Stimulated activated naive CD4-positive, alpha-beta T cell (primary cell): ENCODE measurements at places on chromosomes 2 and 18.

- DNase-seq, result no peak
These were observed 406.2 kb downstream of the NUP35 start for GRCh38 chr2:183530333-183530901.

- DNase-seq, result no peak
These were observed 43.4 kb downstream of the GAREM1 start for GRCh38 chr18:32427084-32427900.

DNA sequence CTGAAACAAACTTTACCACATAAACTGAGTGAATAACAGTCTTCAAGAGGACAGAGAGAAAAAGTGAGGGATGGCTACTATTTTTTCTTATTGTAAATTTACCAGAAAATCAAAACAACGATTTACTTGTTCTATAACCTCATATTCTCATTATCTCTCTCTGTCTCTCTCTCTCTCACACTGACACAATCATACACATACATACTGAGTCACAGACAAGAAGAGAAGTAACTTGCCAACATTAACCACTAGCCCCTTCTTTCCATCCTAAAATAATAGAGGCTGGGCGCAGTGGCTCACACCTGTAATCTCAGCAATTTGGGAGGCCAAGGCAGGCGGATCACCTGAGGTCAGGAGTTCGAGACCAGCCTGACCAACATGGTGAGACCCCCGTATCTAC is 18.2 kb downstream of the SATB2 start:
- no peak for DNase-seq

GRCh38 chr2:138476940-138477339 is 24.6 kb upstream of the SPOPL start:
- DNase-seq, result no peak

DNA sequence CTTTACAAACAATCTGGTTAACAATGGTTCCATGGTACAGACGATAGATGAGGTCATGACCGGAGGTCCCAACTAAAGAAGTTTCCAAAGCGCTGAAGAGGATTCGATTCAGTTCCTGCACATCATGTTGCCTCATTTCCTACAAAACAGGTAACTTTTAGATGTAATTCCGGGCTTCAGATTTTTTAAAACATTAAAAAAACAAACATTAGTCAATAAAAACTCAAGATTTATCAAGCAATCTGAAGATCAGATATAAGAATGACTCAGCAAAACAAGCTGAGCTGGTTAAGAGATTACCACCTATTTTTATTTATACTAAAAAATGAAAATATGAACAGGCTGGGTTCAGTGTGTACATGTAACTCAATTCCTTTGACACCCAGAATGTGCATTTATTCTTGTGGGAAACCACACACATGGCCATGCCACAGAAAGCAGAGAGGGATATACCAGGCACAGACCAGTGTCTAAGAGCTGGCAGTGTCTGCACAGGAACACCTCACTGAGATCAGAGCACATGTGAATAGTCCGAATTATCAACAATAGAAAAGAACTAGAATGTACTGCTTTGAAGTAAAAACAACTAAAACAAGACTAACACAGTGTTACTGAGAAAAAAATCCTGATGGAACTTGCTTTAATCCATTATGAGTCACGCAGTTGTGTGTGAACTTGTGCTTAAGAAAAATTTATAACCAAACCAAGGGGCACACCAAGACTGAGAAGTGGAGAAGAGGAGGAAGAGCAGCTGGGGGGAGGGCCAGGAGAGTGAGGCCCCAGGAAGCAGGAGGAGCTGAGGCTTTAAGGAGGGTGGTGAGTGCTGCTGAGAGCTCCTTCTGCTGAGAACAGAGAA is 9.5 kb downstream of the USP40 start:
- no peak for DNase-seq

GRCh38 chr2:52861596-52861995 is 906.0 kb upstream of the CHAC2 start:
- DNase-seq, result no peak

DNA sequence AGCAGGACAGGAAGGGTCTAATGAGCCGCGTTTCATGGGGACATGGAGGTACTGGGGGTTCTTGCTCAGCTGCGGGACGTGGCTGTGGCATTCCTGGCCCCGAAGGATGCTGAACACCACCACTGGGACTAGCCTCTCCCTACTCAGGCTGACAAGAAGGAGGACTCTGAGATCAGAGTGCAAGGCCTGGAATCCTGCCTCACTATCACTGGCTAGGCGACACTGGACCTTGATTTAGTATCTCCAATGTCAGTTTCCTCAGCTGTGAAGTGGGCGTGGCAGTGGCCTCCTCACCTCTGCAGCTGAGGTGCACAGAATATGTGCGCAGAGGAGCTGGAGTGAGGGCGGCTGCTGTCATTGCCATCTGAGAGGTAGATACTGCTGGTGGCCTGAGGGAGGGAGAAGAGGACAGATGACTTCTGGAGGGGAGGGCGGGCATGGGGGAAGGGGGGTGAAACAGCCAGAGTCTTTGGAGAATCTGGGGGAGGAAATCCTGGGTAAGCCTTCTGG is 157.8 kb upstream of the CAPN13 start:
- no peak for DNase-seq

- no peak for DNase-seq
These were observed 310.2 kb upstream of the LRATD1 start for GRCh38 chr2:14322306-14322705.

- no peak for DNase-seq
These were observed 124.1 kb upstream of the SLC38A11 start for GRCh38 chr2:165079432-165079831.

DNA sequence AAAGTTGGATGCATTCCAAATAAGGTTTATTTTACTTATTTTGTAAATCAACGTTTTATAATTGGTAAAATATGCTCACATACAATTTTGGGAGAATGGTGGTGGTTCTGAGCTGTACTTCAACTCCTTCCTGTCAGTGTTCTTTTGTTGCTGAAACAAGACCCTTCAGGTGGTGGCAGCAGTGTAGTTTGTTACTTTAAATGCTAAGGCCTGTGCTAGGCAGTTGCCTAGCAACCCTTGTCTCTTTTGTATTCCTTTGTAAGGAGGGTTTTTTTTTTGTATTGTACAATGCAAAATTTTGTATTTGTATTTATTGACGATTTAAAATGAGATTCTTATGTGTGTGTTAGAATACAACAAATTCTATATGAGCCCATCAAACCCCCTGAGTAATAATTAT is 166.0 kb upstream of the FAM98A start:
- DNase-seq, result no peak

GRCh38 chr2:152566728-152567069 is 150.6 kb downstream of the PRPF40A start:
- DNase-seq, result no peak

- DNase-seq, result no peak
These were observed 14.8 kb upstream of the GLI2 start for GRCh38 chr2:120720746-120721375.

DNA sequence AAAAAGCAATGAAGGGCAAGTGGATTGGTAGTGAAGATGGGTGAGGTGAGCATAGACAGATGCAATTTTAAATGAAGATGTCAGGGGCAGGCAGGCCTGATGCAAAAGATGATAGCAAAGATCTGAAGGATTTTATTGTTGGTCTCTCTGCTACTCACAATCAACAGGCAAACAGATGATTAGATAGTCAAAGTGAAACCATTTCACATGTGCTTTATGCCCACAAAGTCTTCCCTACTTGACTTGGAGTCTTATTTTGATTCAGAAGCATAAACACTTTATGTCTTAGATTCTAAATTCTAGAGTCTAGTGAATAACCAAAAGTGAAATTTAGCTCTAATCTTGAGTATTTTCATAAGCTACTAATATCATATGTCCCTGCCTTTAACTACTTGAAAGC is 153.8 kb upstream of the HNRNPA3 start:
- DNase-seq, result no peak

- DNase-seq, result no peak
These were observed 18.6 kb upstream of the ZC3H15 start for GRCh38 chr2:186467421-186467820.

DNA sequence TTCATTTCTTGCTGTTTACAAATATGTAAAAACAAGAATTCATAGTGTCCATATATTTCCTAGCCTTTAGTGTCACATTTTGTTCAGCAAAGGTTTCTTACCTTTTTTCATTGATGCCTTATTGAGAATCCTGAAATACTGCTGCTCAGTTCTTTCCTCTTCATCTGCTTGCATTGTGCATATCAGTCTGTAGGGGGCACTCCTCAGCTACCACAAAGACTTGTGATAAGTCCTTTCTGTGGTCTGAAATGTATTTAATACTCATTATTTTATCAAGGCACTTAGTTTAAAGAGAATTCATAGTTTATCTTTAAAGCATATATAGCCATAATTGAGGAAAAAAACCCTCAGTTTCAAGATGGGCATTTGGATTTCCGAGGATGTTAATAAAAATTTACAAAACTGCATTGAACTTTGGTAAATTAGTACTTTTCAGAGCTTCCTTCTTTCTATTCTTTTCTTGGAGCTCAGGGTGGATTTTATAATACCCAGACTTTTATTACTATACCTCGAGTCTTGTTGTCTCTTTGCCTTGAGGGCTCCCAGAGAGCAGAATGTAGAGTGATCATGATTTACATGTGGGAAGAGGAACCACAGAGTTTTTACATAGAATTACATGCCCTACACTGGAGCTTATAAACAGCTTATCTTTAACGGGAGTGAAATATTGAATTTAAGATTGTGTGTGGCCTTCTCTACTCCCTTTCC is 570.1 kb downstream of the PLCL1 start:
- DNase-seq, result no peak

DNA sequence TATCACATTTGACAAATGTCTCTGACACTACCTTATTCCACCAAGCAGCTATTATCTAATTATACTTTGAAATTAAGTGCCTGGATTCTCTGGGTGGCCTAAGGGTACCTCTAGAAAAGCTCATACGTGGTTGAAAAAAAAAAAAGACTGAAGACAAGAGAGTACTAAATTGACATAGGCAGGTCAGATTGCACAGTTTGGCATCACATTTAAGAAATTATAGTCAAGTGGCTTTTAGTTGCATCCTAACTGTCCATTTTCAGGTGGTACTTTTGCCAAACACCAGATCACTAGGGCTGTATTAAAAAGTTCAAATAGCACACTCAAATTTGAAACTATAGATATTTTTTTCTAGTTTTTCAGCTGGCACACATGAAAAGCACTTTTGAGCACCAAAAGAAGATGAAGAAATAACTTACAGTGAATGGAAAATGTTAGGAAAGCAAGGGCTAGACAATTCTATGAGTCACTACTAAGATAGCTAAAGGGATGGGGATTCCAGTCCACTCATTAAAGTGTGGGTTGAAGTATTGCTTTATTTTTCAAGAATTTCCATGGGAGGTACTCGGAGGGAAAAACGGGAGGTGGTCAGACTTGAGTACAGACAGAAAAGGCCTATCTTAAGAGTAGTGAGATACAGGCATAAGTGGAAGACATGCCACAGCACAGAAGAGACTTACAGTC is 106.5 kb upstream of the COL5A2 start:
- no peak for DNase-seq

GRCh38 chr2:236503100-236503499 is 66.5 kb upstream of the ACKR3 start:
- no peak for DNase-seq

GRCh38 chr18:9153256-9153655 is 16.7 kb downstream of the ANKRD12 start:
- no peak for DNase-seq

GRCh38 chr2:241734208-241734466 is 293 bp upstream of the D2HGDH start:
- no peak for DNase-seq

GRCh38 chr2:143259368-143259958 is 130.2 kb downstream of the ARHGAP15 start:
- peak; percentile 48 for DNase-seq

DNA sequence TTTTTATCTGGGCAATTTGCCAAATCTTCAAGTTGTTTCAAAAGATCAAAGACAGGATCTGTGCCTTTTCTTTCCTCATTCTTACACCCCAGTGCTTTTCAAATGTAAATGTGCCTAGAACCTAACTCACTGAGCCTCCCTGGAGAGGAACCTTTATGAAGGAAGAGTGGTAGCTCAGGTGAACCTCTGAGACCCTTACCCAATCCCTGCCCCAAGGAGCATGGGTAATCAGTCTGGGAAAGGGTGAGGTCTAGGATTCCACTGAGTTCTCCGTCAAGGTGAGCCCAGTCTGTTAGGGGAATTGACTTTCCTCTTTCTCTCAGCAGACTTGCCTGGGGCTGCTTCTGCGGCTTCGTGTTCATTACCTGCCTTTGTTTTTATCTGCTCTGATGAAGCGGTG is 88.1 kb upstream of the MAP4K4 start:
- no peak for DNase-seq

DNA sequence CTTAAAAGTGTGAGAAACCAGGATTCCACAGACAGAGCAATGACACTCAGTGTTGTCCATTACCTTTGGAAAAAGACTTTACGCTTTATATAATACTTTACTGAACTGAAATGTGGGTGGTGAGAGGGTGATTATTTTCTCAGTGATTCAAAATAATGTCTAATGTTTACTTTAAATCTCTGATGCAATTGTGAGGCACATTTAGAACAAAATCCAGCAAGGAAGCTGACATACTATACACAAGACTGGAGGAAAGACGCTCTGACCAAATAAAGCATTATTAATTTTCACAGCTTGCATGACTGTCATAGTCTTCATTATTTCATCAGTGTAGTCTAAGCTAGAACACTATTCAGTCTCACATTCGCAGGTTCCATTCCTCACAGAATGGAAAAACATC is 34.1 kb upstream of the STAT1 start:
- no peak for DNase-seq

DNA sequence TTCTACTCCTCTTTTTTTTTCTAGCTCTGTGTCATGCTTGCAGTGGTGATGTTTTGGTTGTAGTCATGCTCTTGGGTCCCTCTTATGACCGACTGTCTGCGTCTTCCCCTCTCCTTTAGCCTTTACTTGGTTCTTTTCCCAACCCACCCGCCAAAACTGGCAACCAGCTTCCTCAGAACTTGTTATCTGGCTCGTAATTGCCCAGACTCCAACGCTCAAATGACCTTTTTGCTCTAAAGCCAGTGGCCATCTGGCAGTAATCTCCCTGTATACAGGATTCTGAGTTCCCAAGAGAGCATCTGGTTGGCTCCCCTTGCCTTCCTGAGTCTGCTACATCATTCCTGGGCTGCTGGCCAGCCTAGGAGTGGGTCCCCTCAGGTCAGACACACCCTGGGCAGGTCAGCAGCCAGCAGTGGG is 147.2 kb downstream of the MGAT5 start:
- DNase-seq, result no peak

- no peak for DNase-seq
These were observed 135.0 kb downstream of the IKZF2 start for GRCh38 chr2:213016166-213016983.

GRCh38 chr2:235406430-235406829 is 87.4 kb upstream of the AGAP1 start:
- DNase-seq, result no peak
